ENCODE measurements at places on chromosomes 12 and 14.

- DNase-seq: no peak
Observed at GRCh38 chr12:116922194-116922897, 11.6 kb downstream of the FBXW8 start.

- DNase-seq: no peak
Observed at GRCh38 chr12:57832966-57833365, 13.6 kb downstream of the CTDSP2 start.

- DNase-seq: no peak
Observed at GRCh38 chr14:72559669-72560255, 334.1 kb downstream of the DPF3 start.

GRCh38 chr14:80924365-80925103 lies 17.0 kb downstream of the CEP128 start:
- no peak for DNase-seq

- DNase-seq: no peak
Observed at GRCh38 chr12:15842108-15842507, 40.1 kb upstream of the STRAP start.

- no peak for DNase-seq
Observed at GRCh38 chr14:79543967-79544697, 667.2 kb downstream of the DIO2 start.

- DNase-seq: no peak
Observed at GRCh38 chr12:51156245-51156765, 16.6 kb downstream of the TFCP2 start.

DNA sequence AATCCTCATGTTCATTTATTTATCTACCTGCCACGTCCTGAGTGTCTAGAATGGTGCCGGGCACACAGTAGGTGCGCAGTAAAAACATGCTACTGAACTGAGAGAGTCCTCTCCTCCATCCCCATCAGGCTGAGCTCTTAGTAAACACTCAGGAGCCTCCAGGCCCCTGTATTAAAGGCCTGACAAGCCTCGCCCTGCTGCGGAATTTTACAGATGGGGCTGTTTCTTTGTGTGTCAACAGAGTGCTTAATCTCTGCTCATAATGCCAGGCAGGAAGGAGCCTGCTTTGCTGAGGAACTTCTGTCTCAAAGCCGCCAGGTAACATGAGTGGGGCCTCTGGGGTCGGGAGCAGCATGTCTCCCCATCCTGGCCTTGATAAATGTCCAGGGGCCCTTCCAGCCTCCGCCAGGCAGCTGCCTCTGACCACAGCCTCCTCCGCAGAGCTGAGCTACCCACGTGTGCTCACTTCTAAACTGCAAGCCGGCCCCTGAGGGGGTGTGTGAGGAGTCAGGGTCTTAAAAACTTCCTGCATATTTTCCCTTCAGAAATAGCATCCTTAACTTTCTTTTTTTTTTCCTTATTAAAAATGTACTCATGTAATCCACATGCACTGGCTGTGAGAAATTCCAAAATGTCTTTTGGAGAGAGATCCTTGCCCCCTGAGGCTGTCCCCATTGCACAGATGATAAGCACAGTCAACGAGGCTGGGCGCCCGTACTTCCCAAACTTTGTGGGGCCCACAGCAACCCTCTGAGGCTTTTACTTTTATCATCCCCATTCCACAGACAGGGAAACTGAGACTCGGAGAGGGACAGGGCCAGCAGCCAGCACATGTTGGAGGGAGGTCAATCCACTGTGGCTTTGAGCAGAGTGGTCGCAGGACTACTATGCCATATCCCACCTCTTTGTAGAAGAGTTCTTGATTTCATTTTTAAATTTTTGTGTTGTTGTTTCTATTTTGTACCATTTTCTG lies 116.0 kb upstream of the NCOR2 start:
- no peak for DNase-seq
